HFFc6 (cell line): ENCODE measurements at places on chromosomes 3 and 15. TPM values are rescaled to one million over a fixed set of nuclear protein-coding genes. Genes with fewer than 3 reads are reported as not detected.

- DNase-seq: no peak
These were observed 1.6 kb downstream of the PARP3 start for GRCh38 chr3:51943451-51944391.

TMEM41A gene
- total RNA-seq: 16.7 to 17.3 TPM (median 17.0 TPM) in 3 replicates

CCRL2 gene
- total RNA-seq: not detected in 2 replicates

GRCh38 chr3:138497851-138498250 is 63.4 kb downstream of the ESYT3 start:
- DNase-seq: no peak

DNA sequence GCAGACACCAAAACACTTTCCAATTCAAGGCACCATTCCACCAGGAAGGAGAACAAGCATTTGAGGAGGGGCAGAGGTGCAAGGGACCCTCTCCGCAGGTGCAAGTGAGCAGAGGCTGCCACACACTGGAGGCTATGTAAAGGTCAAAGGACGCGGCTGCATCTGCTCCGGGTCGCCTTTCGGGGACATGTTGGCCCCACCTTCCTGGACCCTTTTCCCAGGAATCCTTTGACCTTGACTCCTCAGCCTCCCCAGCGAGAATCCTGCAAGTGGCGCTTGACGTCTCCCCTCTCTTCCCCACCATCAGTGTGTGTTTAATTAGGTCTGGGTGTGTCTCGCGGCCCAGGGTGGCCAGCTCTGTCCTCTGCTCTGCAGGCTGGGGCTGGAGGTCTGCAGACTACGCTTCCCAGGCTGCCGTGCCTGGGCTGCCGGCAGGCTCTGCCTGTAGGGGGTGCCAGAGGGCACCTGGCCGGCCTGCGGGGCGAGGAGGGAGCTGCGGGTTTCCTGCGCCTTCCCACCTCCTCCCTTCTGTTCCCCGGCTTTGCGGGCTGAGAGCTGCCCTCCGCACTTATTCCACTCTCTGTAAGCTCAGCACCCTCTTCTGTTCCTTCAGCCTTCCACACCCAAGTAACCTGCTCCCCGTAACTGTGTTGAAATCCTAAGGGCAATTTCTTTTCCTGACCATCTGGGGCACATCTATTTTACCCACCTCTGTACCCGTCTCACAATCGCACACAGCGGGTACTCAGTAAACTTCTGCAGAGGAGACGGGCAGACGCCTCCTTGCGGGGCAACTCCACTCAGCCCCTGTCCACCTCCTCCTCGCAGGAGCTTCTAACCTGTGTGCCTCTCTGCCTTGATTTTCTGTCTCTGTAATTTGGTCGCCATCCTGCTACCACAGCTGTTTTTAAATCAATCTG is 129.8 kb downstream of the NSMCE3 start:
- DNase-seq: no peak

MOBP gene
- not detected in 3 replicates for total RNA-seq

DNA sequence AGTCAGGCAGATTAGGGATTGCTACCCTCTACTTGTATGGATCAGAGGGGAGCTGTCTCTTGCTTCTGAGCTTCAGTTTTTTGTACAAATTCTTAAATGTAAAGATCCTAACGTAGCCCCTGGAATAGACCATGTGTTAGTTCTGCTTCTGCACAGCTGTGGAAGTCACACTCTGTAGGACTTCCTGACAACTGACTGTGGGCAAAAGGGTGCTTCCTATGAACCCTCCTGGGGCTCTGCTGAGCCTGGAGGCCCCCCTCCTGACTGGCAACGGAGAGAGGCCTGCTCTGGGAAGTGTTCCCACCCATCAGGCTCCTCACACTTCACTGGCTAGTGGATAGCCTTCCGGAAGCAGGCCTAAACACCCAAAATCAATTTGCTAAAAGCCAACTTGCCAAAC is 131.0 kb downstream of the RPLP1 start:
- no peak for DNase-seq

- DNase-seq: no peak
These were observed 55.3 kb upstream of the MAGI1 start for GRCh38 chr3:66093981-66094380.

DNA sequence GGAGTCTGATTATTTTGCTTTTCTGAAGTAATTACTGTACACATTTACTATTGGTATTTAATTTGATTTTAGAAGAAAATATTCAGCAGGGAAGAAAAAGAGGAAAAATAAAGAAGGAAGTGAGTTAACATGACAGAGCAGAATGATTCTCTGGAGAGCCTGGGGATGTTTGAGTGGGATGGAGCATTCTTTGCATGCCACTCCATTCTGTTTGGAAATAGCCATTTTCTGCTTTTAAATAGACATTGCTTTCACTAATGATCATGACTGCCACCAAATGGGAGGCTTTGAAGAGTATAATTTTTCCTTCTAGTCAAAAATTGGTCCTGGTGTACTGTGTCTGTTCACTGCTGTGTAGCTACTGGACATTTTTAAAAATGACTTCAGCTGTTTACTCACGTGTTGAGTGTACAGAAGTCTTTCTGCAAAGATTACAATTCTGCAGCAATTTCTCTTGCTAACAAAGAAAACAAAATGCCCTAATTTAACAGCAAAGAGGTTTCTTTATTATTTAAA is 196.1 kb downstream of the RYR3 start:
- no peak for DNase-seq

DNA sequence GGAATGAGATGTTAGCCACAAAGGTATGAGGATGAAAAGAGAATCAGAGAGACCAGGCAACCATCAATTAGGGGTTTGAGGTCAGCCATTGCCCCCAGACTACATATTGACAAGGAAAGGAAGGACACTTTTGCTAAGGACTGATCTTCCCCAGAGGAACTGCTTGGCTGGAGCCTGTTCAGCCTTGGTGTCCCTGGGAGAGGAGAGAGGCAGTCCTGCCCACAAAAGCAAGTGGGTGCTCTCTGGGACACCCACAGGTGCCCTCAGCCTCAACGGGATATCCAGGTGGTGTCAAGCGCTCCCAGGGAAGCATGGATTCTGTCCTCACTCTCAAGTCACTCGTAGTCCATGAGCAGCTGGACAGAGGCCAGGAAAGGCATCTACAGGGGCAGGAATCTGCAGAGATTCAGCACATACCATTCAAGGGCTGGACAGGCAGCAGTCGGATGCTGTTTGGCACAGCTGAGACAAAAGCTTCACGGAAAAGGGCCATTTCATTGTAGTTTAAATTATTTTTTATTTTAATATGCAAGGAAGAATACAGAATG is 166.2 kb downstream of the UACA start:
- peak; percentile 26 for DNase-seq

NOX5 gene
- total RNA-seq: 0.12 to 0.73 TPM (median 0.23 TPM) in 3 replicates

USP8 gene
- total RNA-seq: 53.0 and 55.1 TPM in 2 replicates

DNA sequence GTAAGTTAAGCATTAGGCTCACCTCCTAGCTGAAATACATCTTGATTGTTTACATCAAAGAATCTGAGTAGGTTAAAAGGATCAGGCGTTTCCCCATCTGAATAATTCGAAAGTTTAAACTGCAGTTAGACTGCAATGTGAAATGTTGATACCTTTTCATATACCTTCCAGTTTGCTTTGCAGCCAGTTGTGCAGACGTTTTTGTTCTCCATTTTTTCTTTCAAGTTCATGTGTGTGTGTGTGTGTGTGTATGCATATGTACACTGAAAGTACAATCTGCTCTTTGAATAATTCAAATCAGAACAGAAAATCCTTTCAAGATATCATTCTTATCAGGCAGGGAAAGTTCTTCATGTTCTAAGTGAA is 2.9 kb downstream of the ITPR1 start:
- DNase-seq: no peak

GRCh38 chr15:81502439-81502838 is 128.4 kb upstream of the TMC3 start:
- no peak for DNase-seq

- DNase-seq: peak; percentile 73
These were observed 88.6 kb upstream of the ZNF385D start for GRCh38 chr3:21839592-21839991.

- DNase-seq: no peak
These were observed 3.1 kb downstream of the CIDEC start for GRCh38 chr3:9876991-9877390.

GRCh38 chr3:33855884-33856546 is 57.6 kb downstream of the PDCD6IP start:
- DNase-seq: peak; percentile 42

NLGN1 gene
- total RNA-seq: 7.2 to 17.2 TPM (median 8.4 TPM) in 3 replicates

GRCh38 chr3:72261566-72262564 is 476.9 kb upstream of the PROK2 start:
- no peak for DNase-seq

DNA sequence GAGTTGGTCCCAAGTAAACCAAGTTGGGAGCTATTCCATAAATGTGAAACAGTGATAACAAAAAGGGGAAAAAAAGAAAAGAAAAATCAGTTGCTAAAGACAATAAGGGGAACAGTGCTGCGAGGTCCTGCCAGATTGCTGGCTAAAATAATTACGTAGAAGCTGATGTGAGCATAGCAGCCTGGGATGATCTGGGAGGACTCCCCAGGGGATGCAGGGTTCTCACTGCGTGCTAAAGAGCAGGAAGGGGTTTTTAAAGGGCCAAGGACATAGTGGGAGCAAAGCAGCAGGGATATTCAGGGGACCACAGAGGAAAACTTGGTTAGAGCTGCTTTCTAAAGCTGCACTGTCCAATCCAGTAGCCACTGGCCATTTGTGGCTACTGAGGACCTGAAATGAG is 133.0 kb upstream of the UMPS start:
- no peak for DNase-seq

HIGD2B gene
- not detected in 3 replicates for total RNA-seq

GRCh38 chr3:28867836-28868235 is 413.0 kb upstream of the RBMS3 start:
- no peak for DNase-seq

MUSTN1 gene
- total RNA-seq: not detected in 3 replicates

SLC28A2 gene
- not detected in 2 replicates for total RNA-seq

GRCh38 chr15:56367156-56367555 is 1.9 kb downstream of the TEX9 start:
- DNase-seq: no peak

DNA sequence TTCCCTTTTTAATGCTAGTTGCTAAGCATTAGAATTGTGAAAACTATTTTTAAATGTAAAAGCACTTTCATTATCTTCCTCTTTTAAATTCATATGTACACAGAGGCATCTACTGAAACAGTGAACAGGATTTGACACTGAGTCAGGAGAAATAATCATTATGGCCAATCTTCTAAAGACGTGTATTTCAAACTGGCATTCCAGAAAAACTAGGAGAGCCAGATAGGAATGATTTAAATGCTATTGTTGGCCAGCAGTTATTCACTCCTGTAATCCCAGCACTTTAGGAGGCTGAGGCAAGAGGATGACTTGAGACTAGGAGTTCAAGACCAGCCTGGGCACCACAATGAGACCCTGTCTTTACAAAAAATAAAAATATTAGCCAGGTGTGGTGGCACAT is 67.6 kb upstream of the RAP2B start:
- DNase-seq: no peak

RLBP1 gene
- total RNA-seq: not detected in 2 replicates

DNA sequence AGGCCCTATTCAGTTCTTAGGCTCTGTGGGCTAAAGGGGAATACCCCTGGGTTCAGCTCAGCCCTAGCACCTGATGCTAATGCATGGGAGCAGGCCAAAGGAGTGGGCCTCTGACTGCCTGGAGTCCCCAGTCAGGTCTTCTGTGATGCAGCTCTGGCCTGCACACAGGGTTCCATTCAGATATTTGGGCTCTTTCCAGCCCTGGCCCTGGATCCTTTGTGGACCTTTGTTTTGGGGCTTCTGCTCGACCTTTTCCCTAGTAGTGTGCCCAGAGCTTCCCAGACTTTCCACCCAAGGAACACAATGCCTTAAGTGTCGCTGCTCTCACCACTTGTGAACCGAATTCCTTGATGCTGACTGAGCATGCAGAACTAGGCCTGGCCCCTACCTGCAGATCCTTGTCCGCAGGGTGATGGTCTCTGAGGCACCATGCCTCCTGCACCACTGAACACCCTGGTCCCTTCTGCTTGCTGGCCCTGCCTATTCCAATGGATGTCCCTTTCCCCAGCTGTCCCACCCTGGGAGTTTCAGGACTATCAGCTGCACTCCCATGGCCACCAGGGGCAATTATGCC is 5.1 kb downstream of the SEC13 start:
- DNase-seq: no peak

GRCh38 chr3:72558001-72558400 is 290.2 kb downstream of the SHQ1 start:
- DNase-seq: no peak

SYNPR gene
- total RNA-seq: not detected in 3 replicates

- no peak for DNase-seq
These were observed 23.0 kb downstream of the HES1 start for GRCh38 chr3:194158942-194159439.

DNA sequence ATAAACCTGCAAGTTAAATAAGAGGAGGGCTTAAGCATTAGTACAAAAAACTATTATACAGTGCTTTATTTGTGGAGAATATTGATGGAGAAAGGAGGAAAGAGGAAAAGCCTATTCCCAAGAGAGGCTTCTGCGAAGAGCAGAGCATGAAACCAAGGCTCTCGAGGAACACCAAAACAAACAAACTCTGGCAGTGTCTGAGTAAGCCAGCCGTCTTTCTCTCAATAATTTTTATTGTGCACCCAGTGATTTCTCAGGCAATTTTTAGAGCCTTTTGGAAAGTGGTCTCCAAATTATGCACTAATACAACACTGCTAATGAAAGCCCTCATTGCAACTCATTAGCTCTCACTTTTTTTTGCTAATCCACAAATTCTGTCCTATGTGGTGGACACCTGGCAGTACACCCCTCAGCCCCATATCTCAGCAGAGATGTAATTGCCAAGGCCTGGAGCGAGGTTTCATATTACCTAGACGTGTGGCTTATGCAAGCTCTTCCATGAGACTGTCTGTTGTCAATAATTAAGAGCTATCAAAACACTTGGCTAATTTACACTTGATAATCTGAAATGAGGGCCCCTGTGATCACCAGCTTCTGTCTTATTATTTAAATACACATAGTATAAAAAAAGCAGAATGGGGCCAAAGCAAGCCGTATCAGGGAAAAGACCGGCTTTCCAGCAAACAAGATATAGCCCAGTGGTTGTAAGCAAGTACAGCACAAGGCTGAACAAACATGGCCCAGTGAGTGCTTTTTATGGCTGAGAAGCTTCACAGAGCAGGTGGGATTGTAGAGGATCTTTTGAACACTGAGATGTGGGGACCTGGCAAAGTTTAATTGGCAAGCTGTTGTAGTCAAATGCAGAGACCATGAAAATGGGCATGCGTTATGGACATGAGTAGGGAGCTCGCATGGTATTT is 216.9 kb downstream of the ROBO2 start:
- no peak for DNase-seq
